ENCODE measurements at places on chromosomes 4 and X. TPM values are rescaled to one million over a fixed set of nuclear protein-coding genes. Genes with fewer than 3 reads are reported as not detected.

GRCh38 chr4:3043282-3044020 lies 30.9 kb downstream of the HTT-AS start:
- DNase-seq, result no peak

GRCh38 chrX:36218801-36219200 lies 299.3 kb downstream of the CFAP47 start:
- DNase-seq, result no peak

DNA sequence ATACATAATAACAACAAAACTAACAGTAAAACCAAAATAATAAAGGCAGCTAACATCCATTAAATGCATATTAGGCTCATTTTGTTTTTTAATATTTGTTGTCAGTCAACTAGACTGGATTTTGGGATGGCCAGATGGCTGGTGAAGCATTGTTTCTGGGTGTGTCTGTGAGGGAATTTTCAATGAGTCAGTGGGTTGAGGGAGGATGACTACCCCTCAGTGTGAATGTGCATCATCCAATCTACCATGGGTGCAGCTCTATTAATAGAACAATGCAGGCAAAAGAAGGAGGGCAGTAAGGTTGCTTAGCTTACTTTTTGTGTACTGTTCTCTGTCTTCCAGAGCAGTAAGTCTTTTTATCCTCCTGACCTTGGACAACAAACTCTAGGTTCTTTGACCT lies 484.2 kb upstream of the HS3ST1 start:
- peak; percentile 3 for DNase-seq

- peak; percentile 23 for DNase-seq
Observed at GRCh38 chrX:111098874-111099273, 2.9 kb downstream of the PAK3 start.

- no peak for DNase-seq
Observed at GRCh38 chrX:121322159-121322558, 274.7 kb downstream of the GLUD2 start.

DNA sequence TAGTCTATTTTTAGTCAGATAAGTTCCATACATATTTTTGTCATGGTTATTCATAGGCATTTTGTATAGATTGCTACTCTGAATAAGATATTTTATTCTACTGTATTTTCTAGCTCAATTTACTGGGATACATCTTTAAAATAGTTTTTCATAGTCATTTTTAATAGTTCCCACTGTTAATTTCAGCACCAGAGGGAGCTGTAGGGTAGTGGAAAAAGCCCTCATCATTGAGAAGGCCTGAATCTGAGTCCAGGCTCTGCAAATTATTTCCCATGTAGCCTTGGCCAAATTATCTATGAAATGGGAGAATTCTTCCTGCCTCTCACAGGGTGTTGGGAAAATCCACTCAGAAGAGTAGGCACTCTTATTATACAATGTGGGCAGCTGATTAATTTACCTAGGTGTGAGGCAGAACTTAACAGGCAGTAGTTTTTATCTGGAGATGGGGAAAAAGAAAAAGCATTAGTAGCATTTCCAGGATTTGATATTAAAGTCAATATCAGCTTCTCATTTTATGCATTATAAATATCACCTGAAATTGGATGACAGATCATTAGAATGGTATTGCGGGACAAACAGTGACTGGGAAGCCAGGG lies 102.9 kb upstream of the PAQR3 start:
- peak; percentile 6 for DNase-seq

DNA sequence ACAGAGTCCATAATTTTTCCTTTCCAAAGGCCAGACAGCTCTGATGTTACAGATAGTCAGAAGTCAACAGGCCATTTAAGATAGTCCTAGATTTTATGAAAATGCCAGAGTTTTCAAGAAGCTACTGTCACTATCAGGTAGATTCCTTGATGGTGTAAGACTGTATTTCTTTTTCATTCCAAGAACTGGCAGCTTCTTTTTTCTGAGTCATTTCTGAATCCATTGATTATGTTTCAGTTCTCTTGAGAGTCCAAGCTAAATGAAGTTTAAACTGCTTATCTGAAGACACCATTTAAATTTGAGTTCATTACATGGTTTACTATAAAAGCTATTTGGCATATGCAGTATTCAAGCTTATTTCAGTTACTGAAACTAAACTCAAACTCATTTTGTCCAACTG lies 44.6 kb downstream of the RASSF6 start:
- no peak for DNase-seq

NPY2R gene
- not detected for total RNA-seq

DNA sequence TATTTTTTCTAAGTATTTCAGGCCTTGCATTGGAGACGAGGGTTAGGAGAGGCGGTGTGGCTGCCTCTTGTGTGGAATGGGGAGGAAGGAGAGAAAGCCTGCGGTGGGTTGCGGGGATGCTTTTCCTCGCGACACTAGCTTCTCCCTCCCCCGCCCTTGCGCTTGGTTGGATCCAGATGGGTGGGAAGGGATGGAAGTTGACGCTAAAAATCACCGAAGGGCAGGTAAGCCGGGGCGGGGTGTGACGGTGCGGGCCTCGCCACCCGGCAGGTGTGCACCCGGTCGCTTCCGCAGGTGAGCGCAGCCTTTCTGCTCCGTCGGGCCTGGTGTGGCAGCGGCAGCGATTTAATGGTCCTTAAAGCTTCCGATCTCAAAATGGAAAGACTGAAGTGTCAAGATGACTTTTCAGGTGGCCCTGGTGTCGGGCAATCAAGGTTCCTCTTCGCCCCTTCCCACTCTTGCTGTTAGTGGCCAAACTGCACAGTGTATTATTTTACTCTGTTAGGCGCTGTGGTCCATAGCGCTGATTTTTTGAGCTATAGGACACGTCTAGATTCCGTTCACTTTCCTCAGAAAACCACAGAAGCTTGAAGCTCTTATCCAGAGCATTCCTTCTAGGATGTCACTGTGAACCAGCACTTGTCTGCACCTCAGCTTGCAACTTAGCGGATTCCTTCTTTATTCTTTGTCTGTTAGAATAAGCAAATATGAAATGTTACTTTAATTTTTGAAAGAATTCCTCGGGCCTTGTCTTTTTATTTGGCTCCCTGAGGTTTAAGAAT lies 765 bp downstream of the ENOPH1 start:
- DNase-seq, result peak; percentile 12

DNA sequence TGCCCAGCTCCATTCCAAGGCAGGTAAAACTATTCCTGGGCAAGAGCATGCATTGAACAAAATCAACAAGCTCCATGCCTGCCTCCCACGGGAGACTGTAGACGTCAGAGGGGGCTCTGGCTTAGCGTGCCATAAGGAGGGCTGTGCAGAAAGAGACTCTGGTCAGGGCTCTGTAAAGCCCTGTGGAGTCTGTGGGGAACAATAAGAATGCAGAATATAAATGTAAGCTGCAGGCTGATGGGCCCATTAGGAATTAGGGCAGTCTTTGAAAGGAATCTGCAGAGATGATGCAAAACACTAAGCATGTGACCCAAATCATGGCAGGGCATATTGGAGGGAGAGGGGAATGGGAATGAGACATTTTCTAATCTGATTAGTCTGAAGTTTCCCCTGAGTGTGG lies 170.3 kb downstream of the EFHC2 start:
- no peak for DNase-seq

PHOX2B gene
- total RNA-seq, result not detected

GRCh38 chr4:164613792-164614191 lies 140.1 kb upstream of the SMIM31 start:
- DNase-seq, result no peak

ALPK1 gene
- total RNA-seq, result 2.2 TPM

- peak; percentile 2 for DNase-seq
Observed at GRCh38 chr4:2080429-2081300, 21.5 kb downstream of the NAT8L start.

DNA sequence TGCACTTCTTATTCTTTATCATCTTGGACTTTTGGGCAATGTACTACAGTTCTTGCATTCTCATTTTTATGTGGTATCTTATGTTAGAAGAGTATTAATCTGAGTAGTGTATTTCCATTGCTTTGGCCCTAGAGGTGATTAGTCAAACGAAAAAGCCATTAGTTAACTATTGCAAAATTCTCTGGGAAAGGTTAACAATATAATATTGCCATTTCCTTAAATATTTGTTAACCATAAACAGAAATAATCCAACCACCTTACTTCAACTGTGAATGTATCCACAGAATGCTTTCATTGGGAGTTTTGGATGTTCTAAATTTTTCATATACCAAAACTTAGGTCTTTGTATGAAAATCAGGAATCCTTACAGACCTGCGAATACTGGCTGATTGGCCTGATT lies 294.6 kb upstream of the UGT8 start:
- DNase-seq, result no peak

DNA sequence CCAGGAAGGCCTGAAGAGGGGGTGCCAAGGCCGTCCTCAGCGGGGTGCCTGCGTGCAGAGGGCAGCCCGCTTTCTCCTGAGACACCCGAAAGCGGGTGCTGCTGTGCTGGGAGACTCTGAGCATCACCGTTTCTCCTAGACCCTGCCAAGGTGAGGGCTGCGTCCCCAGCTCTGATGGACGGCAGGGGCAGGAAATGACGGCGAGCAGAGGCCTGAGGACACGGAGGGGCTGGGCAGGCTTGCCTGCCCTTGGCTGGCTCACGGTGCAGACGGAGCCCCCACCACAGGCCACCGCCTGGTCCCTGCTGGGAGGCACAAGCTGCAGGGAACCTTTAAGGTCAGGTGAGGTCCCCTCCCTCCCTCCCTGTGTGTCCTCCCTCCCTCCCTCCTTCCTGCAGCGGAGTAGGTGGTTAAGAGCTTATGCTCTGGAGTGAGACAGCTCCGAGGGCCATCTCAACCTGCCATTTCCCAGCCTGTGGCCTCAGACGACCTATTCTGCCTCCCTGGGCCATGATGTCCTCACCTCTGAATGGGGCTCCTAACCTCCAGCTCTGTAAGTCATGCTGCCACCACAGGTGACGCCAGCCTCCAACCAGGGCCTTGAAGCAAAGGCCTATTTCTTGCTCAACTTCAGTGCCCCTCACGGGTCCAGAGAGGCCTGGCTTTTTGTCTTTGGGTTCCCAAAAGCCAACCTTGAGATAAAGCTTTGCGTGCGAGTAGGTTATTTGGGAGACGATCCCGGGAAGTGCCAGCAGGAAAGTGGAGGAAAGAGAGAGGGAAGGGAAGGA lies 54.2 kb upstream of the GRPEL1 start:
- DNase-seq, result no peak

- DNase-seq, result no peak
Observed at GRCh38 chr4:170875868-170876267, 786.1 kb upstream of the AADAT start.

DNA sequence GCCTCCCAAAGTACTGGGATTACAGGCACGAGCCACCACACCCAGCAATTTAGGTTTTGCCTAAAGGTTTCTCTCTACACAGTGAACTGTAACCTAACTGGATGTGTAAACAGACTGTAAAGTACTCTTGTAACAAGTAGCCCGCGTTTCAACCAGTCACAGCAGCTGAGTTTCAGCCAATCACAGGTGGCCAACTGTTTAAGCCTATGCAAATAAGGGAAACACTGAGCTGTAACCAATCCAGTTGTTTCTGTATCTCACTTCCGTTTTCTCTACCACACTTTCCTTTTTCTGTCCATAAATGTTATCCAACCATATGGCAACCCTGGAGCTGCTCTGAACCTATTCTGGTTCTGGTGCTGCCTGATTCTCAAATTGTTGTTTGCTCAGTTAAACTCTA lies 59.9 kb downstream of the DIPK2B start:
- no peak for DNase-seq

DNA sequence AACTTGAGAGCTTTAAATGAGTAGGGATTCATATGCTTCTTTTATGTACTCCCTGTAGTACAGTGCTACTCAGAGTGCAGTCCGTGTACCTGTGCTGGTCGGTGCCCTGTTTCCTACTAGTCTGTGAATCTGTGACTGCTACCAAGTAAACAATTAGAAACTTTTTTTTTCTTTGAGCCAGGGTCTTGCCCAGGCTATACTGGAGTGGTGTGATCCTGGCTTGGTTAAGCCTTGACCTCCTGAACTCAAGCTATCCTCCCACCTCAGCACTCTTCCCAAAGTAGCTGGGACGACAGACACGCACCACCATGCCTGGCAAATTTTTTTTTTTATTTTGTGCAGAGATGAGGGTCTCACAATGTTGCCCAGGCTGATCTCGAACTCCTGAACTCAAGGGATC lies 6.4 kb upstream of the GPC3 start:
- DNase-seq, result no peak

- DNase-seq, result peak; percentile 69
Observed at GRCh38 chrX:17377091-17377717, 2.2 kb downstream of the NHS start.

GRCh38 chrX:74493806-74494205 lies 72.5 kb downstream of the SLC16A2 start:
- no peak for DNase-seq

GRCh38 chr4:150367326-150367725 lies 214.6 kb upstream of the MAB21L2 start:
- no peak for DNase-seq

SASH3 gene
- not detected for total RNA-seq

GRCh38 chr4:45946699-45947098 lies 177.2 kb downstream of the GABRG1 start:
- DNase-seq, result no peak

DNA sequence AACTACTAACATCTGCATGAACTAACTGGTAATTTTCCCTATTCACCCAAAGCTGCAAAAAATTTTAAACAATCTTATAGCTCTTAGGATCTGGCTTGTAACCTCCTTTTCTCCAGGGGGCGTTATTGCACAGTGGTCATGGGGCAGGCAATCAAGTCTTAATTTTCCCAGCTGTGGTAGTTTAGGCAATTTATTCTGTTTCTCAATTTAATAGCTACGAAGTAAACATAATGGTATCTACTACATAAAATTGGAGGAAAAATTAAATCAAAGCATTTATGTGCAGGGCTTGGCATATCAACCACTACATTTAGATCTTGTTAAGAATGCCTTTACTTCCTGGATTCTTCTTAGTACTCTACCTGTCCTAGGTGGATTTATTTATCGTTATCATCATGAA lies 137.4 kb upstream of the GUCY1A1 start:
- peak; percentile 13 for DNase-seq

RAPGEF2 gene
- 9.1 TPM for total RNA-seq

DNA sequence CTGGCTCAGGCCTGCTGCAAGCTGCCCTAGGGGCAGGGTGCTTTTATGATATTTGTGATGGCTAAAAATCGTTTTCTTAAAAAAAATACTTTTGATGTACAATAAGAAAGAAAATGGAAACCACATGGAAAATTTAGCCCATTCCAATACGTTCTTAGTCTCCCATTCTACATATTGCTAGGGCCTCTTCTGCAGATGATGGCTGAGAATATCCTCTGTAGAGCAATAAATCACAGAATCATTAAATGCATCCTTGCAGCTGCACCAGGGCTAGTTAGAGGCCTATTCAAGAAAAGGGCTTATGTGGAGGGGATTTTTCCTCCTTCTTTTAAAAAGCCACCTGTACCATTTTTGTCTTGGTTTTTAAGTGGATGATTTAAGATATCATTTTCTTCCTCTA lies 97.6 kb upstream of the C1GALT1C1 start:
- no peak for DNase-seq

DNA sequence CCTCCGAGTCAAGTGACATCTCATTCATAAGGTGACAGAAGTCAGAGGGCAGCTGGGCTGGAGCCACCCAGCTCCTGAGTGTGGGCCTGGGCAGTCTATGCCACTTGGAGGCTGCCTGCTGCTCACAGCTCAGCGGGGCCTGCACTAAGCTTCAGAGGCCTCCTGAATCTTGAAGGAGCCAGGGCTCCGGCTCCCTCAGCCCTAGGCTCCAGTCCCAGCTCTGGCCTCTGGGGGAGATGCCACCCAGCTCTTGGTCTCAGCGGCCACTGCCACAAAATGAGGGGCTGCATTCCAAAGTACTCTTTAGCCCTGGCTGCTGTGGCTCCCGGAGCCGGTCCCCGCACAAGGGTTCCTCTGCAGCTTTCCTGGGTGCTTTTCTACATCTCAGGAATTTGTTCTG lies 32.7 kb upstream of the PSAPL1 start:
- no peak for DNase-seq

ZAR1 gene
- 0.11 TPM for total RNA-seq

GRCh38 chr4:162497564-162498167 lies 333.9 kb upstream of the FSTL5 start:
- peak; percentile 4 for DNase-seq
